Activated naive CD8-positive, alpha-beta T cell treated with anti-CD3 and anti-CD28 coated beads, Interleukin-2, amount 50 U/mL, for 24 hours (primary cell): ENCODE measurements at places on chromosomes 3 and 15.
A peak's percentile ranks its signal among the peaks of the same experiment; 100 is the strongest.

DNA sequence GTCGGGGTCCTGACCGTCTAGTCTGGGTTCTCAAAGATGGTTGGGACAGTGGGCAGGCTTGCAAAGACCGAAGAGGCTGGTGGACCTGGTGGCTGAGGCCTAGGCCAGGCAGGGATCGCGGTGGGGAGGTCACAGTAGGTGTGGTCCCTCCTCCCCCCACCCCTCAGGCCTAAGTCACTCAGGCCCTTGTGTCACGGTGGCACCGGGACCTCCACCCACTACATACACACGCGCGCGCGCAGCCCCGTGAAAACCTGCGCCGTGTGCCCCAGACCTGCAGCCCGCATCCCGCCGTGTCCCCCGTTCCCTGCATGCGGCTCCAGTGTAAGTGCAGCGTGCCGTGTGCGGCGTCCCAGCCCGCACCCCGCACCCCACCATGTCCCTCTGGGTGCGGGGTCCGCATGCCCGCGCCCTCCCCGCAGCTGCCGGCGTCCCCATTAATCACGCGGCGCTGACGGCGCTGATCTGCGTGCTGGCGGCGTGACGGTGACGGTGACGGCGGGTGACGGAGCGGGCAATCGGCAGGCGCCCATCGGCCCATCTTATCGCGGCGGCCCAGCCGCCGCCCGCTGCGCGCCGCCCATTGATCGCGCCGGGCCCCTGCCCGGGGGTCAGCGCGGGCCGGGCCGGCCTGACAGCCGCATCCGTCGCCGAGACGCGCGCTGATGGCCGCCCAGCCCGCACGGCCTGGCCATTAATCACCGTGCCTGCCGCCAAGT, 24.4 kb downstream of the SEC61A1 start:
- no peaks in the 10 kb centered on the region for H3K27me3 ChIP-seq
- peaks cover 27% of the 10 kb centered on the region for H3K36me3 ChIP-seq
- DNase-seq, result peak; percentile 50
- H3K27ac ChIP-seq, result no peak overlapping the region

DNA sequence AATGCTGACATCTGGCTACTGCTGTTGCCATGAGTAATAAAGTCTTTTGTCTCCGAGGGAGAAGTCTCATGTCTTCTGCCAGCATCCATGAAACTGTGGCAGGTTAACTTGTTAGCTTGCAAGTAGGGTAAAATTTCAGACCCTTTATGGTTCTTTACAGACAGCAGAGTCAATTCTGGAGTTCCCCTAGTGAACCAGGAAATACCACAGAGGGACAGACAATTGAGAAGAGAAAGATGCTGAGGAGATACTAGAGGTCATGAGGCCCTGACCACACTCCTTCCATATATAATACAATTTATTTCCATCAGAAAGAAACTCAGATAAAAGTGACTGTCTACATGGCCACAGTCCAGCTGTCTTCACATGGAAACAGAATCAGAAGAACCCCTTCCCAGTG, 38.1 kb downstream of the NMNAT3 start:
- H3K4me3 ChIP-seq, result no peak overlapping the region
- H3K27ac ChIP-seq, result no peak overlapping the region
- H3K27me3 ChIP-seq, result no peaks in the 10 kb centered on the region
- peaks cover 7% of the 10 kb centered on the region for H3K4me1 ChIP-seq
- no peak for DNase-seq

- no peak overlapping the region for H3K4me3 ChIP-seq
- peaks cover 15% of the 10 kb centered on the region for H3K27me3 ChIP-seq
- H3K4me1 ChIP-seq, result no peaks in the 10 kb centered on the region
- no peaks in the 10 kb centered on the region for H3K36me3 ChIP-seq
- no peak for DNase-seq
These were observed 83.6 kb downstream of the SLC7A14 start for GRCh38 chr3:170502297-170502696.

DNA sequence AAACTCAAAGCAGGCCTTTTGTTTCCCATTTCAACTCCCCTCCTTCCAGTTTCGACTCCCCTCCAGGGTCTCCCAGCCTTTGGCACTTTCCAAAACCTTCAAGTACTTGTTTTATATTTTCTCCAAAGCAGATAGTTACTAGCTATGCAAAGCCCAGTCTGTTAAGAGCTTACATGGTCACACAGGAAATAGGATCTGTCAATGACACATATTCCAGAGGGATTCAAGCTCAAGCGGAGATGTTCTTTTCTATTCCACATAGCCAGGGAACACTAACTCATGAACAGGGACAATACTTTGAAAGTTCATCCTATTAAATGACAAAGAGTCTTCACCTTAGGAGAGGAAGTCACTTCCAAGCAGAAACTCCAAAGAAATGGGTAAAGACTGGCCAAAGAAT, 18.6 kb downstream of the SUCLG2 start:
- peaks cover 69% of the 10 kb centered on the region for H3K4me1 ChIP-seq
- H3K4me3 ChIP-seq, result no peak overlapping the region
- no peak overlapping the region for H3K27ac ChIP-seq
- DNase-seq, result no peak
- peaks cover 40% of the 10 kb centered on the region for H3K36me3 ChIP-seq

- H3K4me3 ChIP-seq, result no peak overlapping the region
- no peak overlapping the region for H3K27ac ChIP-seq
- peaks cover 24% of the 10 kb centered on the region for H3K36me3 ChIP-seq
These were observed 18.3 kb downstream of the TMED3 start for GRCh38 chr15:79329171-79329611.

- peaks cover 23% of the 10 kb centered on the region for H3K4me1 ChIP-seq
- H3K36me3 ChIP-seq, result no peaks in the 10 kb centered on the region
- DNase-seq, result no peak
These were observed 345.7 kb upstream of the RBMS3 start for GRCh38 chr3:28935146-28935545.

DNA sequence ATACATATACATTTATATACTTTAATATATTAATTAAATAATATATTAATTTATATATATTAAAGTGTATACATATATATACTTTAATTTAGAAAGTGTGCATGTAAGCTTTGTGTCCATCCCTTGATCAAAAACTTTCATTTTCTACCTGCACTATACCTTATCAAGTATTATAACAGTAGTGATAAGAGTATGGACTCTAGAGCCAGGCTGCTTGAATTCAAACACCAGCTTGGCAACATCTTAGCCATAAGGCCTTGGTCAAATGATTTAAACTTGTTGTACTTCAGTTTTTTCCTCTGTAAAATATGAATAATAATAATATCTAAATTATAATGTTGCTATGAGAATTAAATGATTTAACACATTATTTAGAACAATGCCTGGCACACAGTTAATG, 327.6 kb upstream of the NECTIN3 start:
- H3K36me3 ChIP-seq, result no peaks in the 10 kb centered on the region
- H3K27ac ChIP-seq, result no peak overlapping the region
- no peaks in the 10 kb centered on the region for H3K4me1 ChIP-seq
- H3K27me3 ChIP-seq, result peaks cover 3% of the 10 kb centered on the region
- DNase-seq, result no peak
- no peak overlapping the region for H3K4me3 ChIP-seq

- H3K4me1 ChIP-seq, result peaks cover 3% of the 10 kb centered on the region
- peaks cover 41% of the 10 kb centered on the region for H3K36me3 ChIP-seq
- no peak overlapping the region for H3K27ac ChIP-seq
- H3K4me3 ChIP-seq, result no peak overlapping the region
- H3K27me3 ChIP-seq, result no peaks in the 10 kb centered on the region
These were observed 54.0 kb downstream of the TASOR start for GRCh38 chr3:56629047-56629446.

DNA sequence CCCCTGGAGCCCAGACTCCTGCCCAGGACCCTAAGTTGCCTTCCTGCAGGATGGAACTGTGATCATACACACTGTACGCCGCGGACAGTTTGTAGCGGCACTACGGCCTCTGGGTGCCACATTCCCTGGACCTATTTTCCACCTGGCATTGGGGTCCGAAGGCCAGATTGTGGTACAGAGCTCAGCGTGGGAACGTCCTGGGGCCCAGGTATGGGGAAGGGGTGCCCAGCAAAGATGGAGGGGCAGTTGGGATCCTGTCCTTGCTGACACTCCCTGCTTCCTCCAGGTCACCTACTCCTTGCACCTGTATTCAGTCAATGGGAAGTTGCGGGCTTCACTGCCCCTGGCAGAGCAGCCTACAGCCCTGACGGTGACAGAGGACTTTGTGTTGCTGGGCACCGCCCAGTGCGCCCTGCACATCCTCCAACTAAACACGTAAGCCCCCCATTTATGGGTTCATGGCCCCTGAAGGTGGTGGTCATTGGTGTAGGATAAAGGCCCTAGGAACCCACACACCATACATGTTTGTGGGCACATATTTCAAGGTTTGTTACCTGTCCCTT, 28.8 kb downstream of the NBEAL2 start:
- no peak overlapping the region for H3K4me3 ChIP-seq
- no peaks in the 10 kb centered on the region for H3K27me3 ChIP-seq
- H3K36me3 ChIP-seq, result peaks cover 10% of the 10 kb centered on the region

DNA sequence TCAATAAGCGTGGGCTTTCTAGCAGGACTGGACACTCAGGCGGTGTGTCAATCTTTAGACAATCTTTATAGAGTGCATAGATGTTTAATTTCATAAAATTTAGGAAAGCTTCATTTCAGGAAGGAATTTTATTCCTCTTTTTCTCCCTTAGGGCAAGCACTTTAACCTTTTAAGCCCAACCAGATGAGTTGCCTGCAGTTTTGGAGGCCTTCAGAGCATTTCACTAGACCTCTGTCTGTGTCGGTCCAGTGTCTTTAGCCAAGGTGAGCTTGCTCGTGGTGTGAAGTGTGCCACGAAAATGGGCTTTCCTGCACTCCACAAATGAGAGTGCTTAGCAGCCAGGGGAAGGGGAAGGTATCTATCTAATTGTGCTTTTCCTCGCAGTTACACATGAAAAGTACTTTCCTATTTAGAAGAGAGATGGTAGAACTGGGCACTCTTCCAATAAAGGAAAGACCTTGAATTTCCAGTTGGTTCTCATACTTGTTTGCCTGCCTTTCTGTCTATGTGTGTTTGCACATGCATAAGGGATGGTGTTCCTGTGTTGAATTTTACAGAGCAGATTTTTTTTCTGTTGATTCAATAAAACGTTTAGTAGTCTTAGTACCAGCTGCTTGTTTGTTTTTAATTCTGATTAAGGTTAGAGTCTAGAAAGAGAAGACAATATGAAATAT, 53.6 kb downstream of the FEZF2 start:
- peaks cover 10% of the 10 kb centered on the region for H3K4me1 ChIP-seq
- peak overlapping the region; percentile 87 for H3K4me3 ChIP-seq
- DNase-seq, result no peak
- H3K36me3 ChIP-seq, result peaks cover 6% of the 10 kb centered on the region
- H3K27me3 ChIP-seq, result peaks cover 32% of the 10 kb centered on the region

- H3K36me3 ChIP-seq, result no peaks in the 10 kb centered on the region
- DNase-seq, result no peak
- H3K4me1 ChIP-seq, result no peaks in the 10 kb centered on the region
- no peak overlapping the region for H3K4me3 ChIP-seq
- H3K27ac ChIP-seq, result no peak overlapping the region
- peaks cover 4% of the 10 kb centered on the region for H3K27me3 ChIP-seq
These were observed 53.1 kb downstream of the CLDN1 start for GRCh38 chr3:190269101-190269500.

DNA sequence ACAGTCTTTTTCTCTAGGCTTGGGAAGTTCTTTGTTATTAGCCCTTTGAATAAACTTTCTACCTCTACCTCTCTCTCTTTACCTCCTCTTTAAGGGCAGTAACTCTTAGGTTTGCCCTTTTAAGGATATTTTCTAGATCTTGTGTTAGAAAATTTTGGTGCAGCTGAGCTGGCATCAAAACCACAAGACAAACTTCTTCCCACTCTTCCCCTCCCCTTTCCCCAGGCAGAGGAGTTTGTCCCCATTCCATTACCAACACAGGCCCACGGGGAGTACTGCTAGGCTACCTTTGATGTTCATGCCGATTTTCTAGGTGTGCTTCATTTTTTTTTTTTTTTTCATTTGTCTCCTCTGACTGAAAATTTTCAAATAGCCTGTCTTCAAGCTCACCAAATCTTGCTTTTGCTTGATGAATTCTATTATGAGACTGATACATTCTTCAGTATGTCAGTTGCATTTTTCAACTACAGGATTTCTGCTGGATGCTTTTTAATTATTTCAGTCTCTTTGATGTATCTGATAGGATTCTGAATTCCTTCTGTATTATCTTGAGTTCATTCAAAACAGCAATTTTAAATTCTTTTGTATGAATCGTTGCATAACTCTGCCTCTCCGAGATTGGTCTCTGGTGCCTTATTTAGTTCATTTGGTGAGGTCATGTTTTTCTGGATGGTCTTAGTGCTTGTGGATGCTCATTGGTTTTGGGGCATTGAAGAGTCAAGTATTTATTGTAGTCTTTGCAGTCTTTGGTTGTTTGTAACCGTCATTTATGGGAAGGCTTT, 112.0 kb downstream of the UBE2E2 start:
- peaks cover 23% of the 10 kb centered on the region for H3K4me1 ChIP-seq
- H3K27ac ChIP-seq, result no peak overlapping the region
- no peak overlapping the region for H3K4me3 ChIP-seq
- no peaks in the 10 kb centered on the region for H3K27me3 ChIP-seq
- DNase-seq, result no peak

- H3K36me3 ChIP-seq, result no peaks in the 10 kb centered on the region
- DNase-seq, result no peak
- no peak overlapping the region for H3K27ac ChIP-seq
- no peaks in the 10 kb centered on the region for H3K4me1 ChIP-seq
- peaks cover 3% of the 10 kb centered on the region for H3K27me3 ChIP-seq
These were observed 280.0 kb upstream of the TRIM42 start for GRCh38 chr3:140397847-140398246.

- no peak overlapping the region for H3K4me3 ChIP-seq
- no peaks in the 10 kb centered on the region for H3K27me3 ChIP-seq
- H3K36me3 ChIP-seq, result no peaks in the 10 kb centered on the region
- H3K4me1 ChIP-seq, result no peaks in the 10 kb centered on the region
- no peak overlapping the region for H3K27ac ChIP-seq
These were observed 224.0 kb downstream of the DPH6 start for GRCh38 chr15:35321926-35322325.

GRCh38 chr3:113158171-113158570, 53.2 kb upstream of the BOC start:
- H3K27ac ChIP-seq, result no peak overlapping the region
- no peak for DNase-seq
- H3K36me3 ChIP-seq, result no peaks in the 10 kb centered on the region
- H3K4me1 ChIP-seq, result no peaks in the 10 kb centered on the region

- DNase-seq, result no peak
- no peak overlapping the region for H3K27ac ChIP-seq
- H3K36me3 ChIP-seq, result no peaks in the 10 kb centered on the region
- no peak overlapping the region for H3K4me3 ChIP-seq
These were observed 395.3 kb upstream of the GOLIM4 start for GRCh38 chr3:168490981-168491380.

DNA sequence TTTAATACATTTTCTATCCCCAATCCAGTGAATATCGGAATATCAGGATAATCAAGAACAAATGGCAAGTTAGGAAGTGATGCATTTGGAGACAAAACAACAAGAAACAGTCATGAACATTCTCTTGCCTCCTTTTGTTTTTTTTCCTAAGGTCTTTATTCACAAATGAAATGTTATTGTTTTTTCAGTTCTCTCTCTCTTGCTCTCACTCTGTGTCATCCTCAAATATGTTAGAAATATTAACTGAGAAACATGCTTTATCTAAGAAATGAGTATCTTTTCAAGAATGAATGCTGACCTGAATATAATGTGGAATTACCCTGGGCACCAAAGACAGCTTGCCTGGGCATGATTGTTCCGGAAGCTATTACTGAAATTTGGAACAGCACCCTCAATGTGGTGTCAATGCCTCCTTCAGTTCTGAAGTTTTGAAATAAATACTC, 51.3 kb downstream of the RBMS3 start:
- no peak for DNase-seq
- H3K36me3 ChIP-seq, result no peaks in the 10 kb centered on the region
- no peak overlapping the region for H3K27ac ChIP-seq
- no peak overlapping the region for H3K4me3 ChIP-seq
- H3K4me1 ChIP-seq, result no peaks in the 10 kb centered on the region
